Cerebellar cortex (tissue), 1 donor: ENCODE measurements at places on chromosomes 7 and 10.

GRCh38 chr10:81870472-81870871 lies 4.5 kb upstream of the NRG3 start:
- no peak for DNase-seq

- no peak for DNase-seq
These were observed 124.5 kb downstream of the PRPF18 start for GRCh38 chr10:13711291-13711690.

- DNase-seq = no peak
These were observed 55.3 kb downstream of the C7orf25 start for GRCh38 chr7:42856605-42856987.

DNA sequence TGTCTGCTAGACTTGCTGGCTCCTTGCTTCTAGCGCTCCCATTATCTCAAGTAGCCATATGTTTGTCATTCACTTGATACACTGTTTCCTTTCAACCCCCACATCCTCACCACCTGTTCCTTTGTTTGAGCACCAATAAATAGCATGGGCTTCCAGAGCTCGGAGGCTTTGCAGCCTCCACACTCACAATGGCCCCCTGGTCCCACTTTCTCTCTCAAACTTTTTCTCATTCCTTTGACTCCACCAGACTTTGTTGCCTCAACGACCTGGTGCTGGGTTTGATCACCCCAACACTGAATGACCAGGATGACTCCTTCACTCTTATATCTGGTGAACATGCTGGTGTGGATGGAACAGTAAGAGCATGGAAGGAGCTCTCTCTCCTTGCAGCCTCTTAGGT lies 114.5 kb upstream of the TRIM24 start:
- DNase-seq = no peak

DNA sequence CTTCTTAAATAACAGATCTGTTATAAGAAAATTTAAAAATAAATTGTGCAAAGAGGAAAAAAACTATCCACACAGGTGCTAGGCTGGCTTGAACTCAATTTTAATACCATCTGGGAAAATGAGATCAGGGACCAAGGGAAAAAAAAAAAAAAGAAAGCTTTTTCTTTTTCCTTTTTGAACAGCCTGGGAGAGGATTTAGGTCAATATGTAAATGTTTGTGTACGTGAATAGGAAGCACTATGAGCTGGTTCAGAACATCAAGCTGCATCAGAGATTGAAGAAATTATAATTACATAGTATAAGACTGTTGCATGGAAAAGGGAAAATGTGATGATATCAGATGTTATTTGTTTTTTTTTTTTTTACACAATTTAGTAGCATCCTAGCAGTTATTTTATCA lies 548.0 kb downstream of the ARL4A start:
- no peak for DNase-seq

GRCh38 chr10:131591936-131592335 lies 280.4 kb upstream of the TCERG1L start:
- DNase-seq = no peak

DNA sequence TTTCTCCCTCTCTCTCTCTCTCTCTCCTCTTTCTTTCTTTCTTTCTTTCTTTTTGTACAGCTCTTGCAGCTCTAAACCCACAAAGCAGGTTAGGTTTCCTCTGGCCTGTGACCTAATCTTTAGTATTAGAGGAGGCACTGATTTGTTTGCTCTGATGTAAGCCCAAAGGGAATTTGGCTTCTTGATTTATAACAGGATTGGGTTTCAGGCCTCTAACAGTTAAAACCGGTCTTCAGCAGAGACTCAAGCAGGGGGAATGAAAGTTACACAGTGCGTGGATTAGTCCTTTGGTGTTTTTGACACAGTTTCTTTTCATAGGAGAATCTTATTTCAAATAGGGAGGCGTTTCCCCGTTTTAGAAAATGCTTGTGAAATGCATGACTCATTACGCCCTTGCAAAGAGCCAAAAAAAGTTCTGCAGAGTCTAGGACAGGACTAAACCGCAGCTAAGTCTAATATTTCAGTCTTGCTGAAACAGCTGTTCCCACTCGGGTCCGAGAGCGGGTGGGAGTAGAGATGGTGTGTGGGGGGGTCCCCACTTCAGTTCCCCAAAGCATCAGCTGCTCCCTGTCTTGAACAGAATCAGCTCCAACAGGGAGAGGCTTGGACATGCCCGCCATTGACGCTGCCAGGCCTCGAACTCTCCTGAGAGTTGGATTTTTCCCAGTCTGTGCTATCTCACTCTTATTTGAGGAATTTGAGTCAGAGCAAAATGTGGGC lies 296.5 kb upstream of the PITRM1 start:
- no peak for DNase-seq

- no peak for DNase-seq
These were observed 316.6 kb upstream of the ANKRD30A start for GRCh38 chr10:36808625-36809362.

- DNase-seq = no peak
These were observed 94.9 kb upstream of the KCNIP2 start for GRCh38 chr10:101938305-101939007.

- no peak for DNase-seq
These were observed 6.1 kb downstream of the IMPDH1 start for GRCh38 chr7:128403676-128404075.

DNA sequence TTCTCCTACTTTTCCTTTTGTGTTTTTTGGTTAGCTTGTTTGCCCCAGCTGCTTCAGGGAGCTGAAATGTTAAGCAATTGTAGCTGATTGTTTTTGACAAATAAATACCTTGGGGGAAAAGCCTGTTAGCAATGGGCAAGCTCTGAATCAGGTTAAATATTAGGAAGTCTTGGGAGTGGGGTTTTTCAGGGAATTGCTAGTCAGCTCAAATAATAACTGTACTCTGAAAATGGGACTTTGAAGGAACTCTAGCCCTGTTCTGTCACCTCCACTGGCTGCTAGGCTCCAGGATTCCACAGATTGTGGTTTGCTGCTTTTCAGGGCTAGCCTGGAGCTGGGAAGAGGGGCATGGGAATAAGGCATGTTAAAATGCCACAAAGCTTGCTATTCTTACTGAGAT lies 39.5 kb downstream of the ADK start:
- no peak for DNase-seq

GRCh38 chr10:124612611-124613498 lies 131.3 kb downstream of the FAM53B start:
- DNase-seq = peak; percentile 50

- no peak for DNase-seq
These were observed 186.6 kb upstream of the PRSS1 start for GRCh38 chr7:142562688-142563087.

DNA sequence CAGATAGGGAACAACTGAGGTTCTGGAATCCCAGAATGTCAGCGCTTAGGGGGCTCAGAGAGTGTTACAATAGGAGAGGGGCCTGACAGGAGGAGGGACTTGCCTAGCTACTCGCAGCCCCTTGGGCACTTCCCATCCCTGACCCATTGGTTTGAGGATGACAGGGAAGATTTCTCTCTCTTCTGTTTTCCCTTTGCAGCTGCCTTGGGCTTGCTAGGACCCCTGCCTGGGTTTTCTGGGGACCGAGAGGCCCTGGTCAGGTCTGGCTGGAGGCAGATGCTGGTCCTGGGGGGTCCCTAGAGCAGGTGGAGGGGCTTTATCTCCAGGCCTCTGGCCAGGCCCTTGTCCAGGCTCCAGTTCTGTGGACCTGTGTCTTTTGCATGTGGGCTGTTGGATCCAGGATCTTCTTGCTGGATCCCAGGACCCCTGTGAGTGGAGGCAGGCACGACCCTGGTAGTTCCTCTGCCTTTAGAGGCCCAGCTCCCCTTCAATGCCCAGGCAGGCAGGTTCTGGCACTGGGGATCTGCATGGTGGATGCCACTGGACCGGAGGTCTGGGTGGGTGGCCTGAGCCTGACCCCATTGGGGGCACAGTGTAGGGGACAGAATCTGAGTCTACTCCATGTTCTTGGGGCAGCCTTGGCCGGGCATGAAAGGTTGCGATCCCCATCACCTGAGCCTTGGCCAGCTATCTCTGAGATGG lies 26.9 kb downstream of the RAMP3 start:
- DNase-seq = no peak

DNA sequence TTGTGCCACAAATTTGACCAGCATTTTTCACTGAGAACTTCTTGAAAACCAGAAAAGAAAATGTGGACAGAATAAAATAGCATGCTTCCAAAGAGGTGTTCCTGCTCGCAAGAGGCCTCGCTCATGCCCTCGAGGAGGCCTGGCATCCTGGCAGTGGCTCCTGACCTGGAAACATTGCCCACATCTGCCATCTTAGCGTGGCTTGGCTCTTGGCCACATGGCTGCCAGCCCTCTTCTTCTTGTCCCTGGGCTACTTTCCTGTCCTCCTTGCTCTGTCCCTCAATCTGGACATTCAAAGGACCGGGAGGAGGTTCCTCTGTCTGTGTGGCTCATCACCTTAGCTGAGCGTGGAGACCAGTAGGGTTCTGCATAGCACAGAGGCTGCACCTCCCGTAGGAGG lies 131.6 kb upstream of the TMEM72 start:
- peak; percentile 24 for DNase-seq

DNA sequence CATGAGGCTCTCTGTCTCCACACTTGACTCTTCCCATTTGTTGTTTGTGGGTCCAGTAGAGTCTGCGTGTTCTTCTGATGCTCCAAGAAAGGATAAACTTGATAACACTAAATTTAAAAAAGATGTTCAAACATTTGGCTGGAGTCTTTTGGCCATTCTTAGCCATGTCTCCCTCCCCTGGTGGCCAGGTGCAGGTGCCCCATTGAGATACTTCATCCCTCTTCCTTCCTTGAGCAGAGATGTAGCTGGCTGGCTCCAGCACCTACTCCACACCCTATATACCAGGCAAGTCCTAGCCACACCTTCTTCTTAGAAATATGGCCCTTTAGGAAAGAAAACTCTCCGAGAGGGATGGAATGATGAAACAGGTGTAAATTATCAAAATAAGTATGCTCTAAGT lies 103.2 kb upstream of the GJD4 start:
- no peak for DNase-seq

DNA sequence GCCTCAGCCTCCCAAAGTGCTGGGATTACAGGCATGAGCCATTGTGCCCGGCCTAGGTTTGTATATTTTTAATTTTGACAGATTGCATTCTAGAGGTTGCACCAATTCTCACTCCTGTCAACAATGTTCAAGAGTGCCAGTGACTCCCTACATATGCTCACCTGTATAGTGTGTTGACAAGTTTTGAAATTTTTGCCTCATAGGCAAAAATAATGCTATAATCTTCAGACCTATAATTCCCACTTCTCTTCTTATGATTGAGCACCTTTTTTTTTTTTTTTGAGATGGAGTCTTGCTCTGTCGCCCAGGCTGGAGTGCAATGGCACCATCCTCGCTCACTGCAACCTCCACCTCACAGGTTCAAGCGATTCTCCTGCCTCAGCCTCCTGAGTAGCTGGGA lies 139.7 kb downstream of the EVX1 start:
- no peak for DNase-seq

DNA sequence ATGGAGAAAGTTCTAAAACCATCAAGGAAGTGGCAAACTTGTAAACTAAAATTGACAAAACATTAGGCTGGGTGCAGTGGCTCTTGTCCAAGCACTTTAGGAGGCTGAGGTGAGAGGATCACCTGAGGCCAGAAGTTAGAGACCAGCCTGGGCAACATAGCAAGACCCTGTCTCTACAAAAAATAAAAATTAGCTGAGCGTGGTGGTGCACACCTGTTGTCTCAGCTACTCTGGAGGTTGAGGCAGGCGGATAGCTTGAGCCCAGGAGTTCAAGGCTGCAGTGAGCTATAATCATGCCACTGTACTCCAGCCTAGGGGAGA lies 29.4 kb upstream of the HNRNPH3 start:
- no peak for DNase-seq

GRCh38 chr10:62073429-62073828 lies 171.9 kb downstream of the ARID5B start:
- no peak for DNase-seq

- peak; percentile 27 for DNase-seq
These were observed 1.2 kb downstream of the HOXA10 start for GRCh38 chr7:27172823-27173510.

DNA sequence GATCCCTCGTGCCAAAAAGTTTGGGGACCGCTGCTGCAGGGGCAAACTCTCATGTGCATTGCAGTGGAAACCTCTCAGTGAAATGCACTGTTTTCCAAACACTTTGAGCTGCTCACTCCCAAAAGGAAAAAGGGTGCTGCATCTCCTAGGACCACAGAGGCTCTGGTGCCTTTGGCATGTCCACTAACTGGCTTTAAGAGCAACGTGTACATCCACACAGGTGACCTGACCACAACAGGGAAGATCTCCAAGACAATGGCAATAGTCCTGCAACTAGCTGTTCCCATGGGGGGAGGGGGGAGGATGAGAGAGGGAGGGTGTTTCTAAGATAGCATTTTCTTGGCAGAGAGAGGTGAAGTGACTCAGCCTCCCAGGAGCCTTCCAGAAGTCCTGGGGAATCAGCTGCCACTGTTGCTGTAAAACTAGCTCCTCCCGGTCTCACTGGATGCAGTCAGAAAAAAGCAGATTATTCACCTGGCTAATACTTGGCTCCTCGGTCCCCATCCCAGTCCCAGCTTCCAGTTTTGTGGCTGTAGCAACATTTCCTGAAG lies 181.7 kb downstream of the HECW1 start:
- DNase-seq = peak; percentile 56

GRCh38 chr10:35770817-35771355 lies 128.8 kb upstream of the FZD8 start:
- DNase-seq = no peak

GRCh38 chr10:129045599-129045998 lies 421.4 kb upstream of the MGMT start:
- DNase-seq = no peak

DNA sequence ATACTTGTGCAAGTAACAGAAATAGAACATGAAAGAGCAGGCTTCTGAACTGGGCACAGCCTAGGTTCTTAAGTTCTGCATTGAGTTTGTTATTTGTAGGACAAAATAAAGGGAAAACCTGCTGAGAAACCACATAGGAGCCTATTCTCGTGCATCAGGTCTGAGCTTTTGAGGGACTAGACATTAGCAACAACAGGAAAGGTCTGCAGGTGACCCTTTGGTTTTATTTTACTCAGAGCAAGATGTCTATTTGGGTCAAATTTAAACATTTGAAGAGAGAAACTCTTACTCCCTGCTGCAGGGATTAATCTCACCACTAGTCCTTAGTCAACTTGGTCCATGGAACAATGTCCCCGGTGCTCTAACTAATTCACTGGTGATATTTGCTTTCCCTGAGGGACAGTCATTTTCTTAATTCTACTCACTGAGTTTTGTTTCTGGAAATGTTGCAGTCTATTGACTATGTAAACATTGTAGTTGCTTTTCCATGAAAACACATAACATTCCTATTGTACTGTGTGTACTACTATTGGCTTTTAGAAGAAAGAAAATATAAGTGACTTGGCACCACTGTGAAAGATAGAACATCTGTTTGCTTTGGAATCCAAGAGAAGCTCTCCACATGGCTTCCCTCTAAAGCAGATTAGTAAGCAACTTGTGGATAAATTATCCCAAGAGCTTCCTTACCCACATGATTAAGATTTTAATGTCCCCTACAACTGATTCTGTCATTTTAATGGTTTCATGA lies 108.2 kb downstream of the CHRM2 start:
- no peak for DNase-seq

- no peak for DNase-seq
These were observed 3.5 kb upstream of the ZNF467 start for GRCh38 chr7:149776848-149777407.
